NCI-H1930 (cell line): ENCODE measurements at places on chromosomes 1 and 21.

GRCh38 chr1:209633335-209633997, 18.8 kb downstream of the LAMB3 start:
- no peak for DNase-seq

GRCh38 chr1:6024376-6024775, 21.3 kb upstream of the KCNAB2 start:
- DNase-seq = no peak

DNA sequence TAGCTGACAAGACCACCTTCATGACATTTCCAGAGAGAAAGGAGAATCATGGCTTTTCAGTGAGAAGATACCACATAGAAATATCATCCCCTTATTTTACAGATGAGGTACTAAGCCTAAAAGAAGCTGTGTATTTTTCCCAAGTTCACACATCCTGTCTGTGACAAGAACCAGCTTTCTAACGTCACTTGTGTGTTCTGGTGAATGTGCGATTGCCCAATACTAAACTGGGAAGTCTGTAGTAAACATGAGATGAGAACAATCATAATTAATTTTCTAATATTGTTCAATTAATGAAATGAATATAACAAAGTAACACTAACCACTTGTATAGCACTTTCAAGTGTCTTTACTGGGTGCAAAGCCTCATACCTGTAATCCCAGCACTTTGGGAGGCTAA, 46.0 kb downstream of the PTGER3 start:
- no peak for DNase-seq

GRCh38 chr1:203239526-203240305, 10.2 kb upstream of the CHIT1 start:
- no peak for DNase-seq

DNA sequence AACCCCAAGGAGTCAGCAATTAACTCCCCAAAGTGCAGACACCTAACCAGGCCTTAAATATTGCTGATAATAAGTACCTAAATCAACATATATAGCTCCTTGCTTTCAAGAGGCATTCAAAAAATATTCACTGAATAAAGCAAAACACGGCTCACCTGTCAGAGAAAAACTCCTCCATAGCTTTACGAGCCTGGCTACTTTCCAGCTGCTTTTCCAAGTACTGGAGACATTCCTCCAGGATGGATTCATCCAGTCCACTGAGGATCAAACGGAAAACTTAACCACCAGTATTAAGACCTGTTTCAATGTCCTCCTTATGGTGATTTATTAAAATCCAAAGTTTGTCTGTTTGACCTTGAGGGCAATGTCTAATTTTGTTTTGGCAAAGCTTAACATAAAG, 44.6 kb downstream of the UBR4 start:
- no peak for DNase-seq

GRCh38 chr1:7795406-7795805, 11.3 kb downstream of the PER3 start:
- DNase-seq = no peak

GRCh38 chr21:36841866-36842265, 124.6 kb downstream of the HLCS start:
- DNase-seq = no peak

DNA sequence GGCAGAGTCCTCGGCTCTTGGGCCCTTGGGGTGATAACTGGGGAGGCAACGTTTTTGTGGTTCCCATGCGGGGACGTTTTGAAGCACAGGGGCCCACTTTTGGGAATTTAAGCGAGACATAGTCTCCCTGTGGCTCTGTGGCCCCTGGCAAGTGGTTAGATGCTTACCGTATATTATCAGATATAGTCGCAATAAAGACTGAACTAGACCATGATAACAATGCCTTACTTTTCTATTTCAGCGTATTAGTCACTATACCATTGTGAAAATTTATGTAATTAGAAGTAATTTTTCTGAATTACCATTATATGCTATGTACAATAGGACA, 538 bp upstream of the RCAN1 start:
- DNase-seq = no peak

DNA sequence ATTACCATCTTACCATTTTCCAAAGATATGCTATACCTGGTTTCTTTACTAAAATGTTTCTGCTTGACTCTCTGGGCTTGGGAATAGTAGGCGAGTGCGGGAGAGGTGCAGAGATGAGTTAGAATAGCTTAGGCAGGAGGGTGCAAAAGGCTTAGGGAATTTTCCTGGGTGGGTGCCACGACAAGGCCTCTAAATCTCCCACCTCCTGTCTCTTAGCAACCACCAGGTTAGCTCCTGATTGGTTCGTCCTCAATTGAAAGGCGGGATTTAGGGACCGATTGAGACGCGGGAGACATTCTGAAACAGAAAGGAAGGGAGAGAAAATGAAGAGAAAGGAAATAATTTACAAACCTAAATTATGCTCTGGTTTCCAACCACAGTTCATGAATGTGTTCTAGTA, 3.1 kb downstream of the ACKR1 start:
- no peak for DNase-seq

DNA sequence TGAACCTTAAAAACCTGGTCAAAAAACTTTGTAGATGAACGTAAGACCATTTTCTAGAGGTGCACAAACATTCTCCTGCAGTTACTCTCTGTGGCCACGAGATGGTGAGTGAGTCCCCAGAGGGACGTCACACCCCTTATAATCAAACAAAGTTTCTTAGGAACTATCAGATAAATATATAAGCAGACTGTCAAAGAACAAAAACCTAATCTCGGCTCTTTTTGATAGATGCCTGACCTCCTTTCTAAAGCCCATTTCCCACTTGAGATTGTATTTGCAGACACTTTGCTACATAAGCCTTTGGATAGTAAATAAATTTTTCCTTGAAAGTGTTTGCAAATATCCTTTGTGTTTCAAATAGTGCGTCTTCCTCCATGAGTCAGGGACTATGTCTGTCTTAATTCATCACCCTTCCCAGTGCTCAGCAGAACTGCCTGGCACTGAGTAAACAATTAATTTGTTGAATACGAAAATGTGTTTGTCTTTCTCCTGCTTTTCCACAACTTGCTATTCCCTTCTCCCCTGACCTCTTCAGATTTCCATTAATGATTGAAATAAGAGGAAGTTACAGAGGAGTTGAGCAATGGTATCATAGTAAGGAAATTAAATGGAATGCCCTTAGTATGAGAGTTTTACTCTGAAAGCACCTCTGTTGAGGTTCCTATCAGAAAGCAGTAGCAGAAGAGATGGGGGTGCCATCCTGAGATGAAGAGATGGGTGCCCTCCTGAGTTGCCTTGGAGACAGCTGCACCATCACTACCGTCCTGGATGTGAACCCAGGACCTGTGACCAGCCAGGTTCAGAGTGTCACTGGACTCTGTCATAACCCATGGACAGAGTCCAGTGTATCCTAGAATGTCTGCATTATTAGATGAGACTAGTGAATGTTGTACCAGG, 57.8 kb upstream of the RAVER2 start:
- no peak for DNase-seq

DNA sequence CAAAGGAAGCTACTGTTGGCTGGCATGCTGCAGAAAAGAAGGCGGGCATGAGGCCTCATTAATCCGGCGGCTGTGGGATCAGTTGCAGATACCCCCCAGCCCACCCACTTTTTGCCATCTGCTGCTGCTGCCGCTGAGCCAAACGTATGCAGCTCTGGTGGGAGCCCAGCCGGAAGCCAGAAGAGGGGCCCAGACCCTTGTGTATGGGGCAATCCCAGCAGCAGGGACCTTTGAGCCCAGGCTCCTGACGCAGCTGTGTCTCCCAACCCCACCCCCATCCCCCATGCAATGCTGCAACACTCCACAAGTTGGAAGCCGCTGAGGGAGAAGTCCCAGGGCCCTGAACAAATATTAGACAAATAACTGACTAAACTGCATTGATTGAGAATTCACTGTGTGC, 106.0 kb downstream of the ELAVL4 start:
- DNase-seq = no peak

DNA sequence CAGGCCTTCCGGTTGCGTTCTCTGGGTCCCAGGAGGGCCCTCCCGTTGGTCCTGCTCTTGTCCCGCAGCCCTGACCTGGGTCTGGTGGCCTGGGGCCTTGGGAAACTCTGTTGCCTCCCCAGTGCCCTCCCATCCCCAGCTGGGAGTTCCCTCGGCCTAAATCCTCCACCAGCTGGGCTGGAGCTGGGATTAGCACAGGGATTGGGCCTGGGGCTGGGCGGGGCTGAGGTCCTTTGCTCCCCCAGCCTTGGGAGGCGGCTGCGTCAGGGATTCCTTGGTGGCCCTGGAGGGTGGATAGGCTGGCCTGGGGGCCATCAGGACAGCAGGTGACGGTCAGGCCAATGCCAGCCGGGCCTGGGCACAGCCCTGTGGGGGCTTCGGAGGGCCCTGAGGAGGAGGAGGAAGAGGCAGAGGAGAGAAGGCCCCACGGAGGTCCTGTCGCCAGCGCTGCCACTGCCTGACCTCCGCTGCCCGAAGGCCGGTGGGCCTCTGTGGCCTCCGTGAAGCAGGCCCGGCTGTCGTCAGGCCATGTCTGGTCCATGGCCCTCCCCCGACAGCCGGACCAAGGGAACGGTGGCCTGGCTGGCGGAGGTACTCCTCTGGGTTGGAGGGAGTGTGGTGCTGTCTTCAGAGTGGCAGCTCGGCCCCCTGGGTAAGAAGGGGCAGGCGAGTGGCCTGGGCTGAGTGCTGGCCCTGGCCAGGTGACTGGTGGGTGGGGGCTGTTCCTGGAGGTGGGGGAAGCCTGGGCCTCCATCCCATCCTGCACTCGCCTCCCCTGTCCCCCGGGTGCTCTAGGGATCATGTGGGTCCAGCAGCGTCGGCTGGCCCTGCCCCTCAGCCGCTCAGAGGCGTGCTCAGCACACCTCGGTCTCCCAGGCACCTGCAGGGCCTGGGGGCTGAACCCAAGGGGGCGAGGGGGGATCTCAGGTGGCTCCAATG, at the start of gene PLCH2:
PLCH2 (plus strand) TSS at position 229 of the 939 bp plus-strand sequence; CDS start at position 529, 300 bp downstream.
- DNase-seq = no peak

DNA sequence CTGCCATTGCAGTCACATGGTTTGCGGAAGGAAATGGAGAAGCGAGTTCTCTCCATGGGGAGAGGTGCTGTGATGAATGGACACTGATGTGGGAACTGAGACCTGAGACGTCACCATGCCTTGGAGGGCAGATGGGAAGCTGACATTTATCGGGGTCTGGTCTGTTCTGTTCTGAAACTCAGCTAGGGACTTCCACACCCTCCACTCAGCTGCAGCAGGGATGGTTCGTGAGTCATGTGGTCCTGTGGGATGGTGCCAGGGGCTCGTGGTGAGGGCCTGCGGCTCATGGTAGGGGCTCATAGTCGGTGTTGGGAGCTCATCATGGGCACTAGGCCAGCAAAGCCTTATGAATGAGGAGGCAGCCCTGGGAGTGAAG, 6.1 kb downstream of the GPR137B start:
- DNase-seq = no peak

- no peak for DNase-seq
These were observed 22.2 kb upstream of the SLC5A9 start for GRCh38 chr1:48200166-48200900.

- no peak for DNase-seq
These were observed 55.3 kb downstream of the CDC7 start for GRCh38 chr1:91555821-91556531.

GRCh38 chr1:224867715-224868114, 61.8 kb upstream of the DNAH14 start:
- DNase-seq = no peak

DNA sequence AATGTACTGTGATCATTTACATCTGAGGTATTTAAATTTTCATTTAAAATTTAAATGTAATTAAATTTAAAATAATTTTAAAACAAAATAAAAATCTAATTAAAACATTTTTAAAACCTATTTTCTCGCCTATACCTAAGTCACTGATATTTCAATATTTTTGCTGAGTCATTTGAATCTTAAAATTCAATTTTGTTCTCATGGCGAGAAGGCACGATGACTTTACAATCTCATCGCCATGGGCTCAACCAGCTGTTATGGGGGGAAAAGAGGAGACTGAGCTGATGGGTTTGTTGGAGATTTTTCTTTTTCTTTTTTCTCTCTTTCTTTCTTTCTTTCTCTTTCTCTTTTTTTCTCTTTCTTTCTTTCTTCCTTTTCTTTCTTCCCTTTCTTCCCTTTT, 89.3 kb downstream of the PRDM16 start:
- DNase-seq = no peak

GRCh38 chr1:51708911-51709760, 92.2 kb downstream of the OSBPL9 start:
- DNase-seq = no peak
